ENCODE measurements at places on chromosomes 11 and 22.

DNA sequence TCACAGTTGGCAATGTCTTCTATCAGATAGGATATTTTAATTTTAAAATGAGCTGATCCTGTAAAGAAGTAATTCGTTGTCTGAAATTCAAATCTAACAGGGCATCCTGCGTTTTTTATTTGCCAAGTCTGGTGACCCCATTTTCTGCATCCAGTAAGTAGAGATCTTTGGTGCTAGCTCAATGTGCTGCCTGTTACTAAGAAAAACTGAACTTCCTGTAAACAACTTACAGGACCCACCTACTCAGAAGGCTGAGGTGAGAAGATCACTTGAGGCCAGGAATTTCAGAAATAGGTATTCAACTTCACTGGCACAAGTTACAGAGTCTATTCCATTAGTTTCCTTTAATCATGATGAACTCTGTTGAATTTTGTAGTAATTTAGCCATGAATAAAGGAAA lies 4.0 kb downstream of the ARL14EP start:
- no peak for DNase-seq

GRCh38 chr11:66267379-66268243 lies 828 bp upstream of the RAB1B start:
- peak; percentile 97 for DNase-seq

DNA sequence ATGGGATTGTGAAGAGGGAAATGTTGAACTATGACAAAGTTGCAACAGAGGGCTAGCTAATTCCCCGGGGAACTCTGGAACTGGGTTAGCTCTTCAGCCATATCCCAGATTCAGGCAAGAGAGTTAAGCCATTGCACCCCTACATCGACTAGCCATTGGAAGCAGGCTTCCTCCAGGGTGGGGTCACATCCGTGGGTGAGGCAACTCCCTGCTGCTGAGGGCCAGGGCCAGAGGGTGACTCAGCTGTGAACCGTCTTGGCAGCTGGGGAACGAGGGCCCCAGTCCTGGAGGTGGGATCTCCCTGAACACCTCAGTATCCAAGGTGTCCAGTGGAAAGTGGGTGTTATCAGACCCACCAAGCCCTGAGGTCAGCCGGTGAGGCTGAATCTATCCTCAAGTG lies 41.1 kb downstream of the RPS6KA4 start:
- DNase-seq, result no peak

- no peak for DNase-seq
These were observed 16.0 kb upstream of the FJX1 start for GRCh38 chr11:35602160-35602793.

DNA sequence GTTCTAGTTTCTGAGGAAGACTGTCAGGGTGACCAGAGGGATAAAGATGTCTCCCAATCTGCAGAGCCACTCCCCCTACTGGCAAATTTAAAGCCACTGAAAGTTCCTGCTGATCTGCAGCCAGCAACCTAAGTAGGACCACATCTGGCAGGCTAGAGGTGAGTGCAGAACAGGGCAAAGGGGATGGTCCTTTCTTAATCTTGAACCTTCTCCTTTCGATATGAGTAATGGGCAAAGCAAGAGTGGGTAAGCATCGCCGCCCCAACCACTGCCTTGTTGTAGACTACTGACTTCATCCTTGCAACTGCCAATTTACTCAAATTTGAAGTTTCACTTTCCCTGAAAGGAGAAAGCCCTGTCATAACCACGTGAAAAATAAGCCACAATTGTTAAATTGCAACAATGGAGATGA lies 30.7 kb downstream of the SCUBE2 start:
- DNase-seq, result no peak

- peak; percentile 24 for DNase-seq
These were observed 651 bp upstream of the CARD16 start for GRCh38 chr11:105045676-105046296.

DNA sequence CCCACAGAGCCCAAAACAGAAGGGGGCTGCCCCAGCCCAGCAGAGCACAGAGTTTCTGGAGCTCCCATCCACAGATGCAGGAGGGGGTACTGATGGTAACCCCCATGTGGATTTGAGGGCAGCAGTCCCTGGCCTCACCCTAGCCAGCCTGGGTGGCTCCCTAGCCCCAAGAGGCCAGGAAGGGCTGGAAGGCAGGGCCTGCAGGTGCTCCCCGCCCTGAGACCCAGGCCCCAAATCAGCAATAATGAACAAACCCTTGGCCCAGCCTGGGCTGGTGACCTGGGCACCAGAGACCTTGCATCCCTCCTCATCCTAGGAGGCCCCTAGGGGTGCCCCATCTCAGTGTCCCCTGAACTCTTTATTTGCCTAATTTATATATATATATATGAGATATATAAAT lies 61.6 kb downstream of the MORC2 start:
- no peak for DNase-seq

All from SJSA1 (cell line).